Right cardiac atrium (tissue), 5 donors: ENCODE measurements at places on chromosomes 1 and 21. TPM values are rescaled to one million over a fixed set of nuclear protein-coding genes. Genes with fewer than 3 reads are reported as not detected.
A peak's percentile ranks its signal among the peaks of the same experiment; 100 is the strongest.

GRCh38 chr1:19704247-19705113 lies 39.8 kb downstream of the HTR6 start:
- DNase-seq, result peak; percentile 71

GRCh38 chr1:175865041-175865766 lies 121.8 kb upstream of the TNR start:
- DNase-seq, result no peak

DNA sequence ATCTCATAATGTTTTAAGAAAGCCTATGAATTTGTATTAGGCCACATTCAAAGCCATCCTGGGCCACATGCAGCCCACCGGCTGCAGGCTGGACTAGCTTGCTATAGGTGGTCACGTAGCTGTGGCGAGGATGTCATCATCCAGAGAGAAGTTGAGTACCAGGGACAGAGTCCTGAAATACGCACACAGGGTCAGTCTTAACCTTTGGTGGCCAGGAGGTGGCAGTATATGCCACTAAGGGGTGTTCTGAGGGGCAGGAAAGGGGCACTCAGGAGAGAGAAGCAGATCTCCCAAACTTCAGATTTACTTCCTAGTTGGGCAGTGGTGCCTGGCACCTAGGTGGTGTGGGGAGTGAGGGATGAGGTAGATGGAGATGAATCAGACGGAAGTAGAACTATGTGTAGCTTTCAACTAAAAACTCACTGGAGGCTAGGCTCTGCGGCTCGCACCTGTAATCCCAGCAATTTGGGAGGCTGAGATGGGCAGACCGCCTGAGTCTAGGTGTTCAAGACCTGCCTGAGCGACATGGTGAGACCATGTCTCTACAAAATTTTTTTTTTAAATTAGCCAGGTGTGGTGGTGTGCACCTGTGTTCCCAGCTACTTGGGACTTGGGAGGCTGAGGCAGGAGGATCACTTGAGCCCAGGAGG lies 16.3 kb upstream of the CDK18 start:
- peak; percentile 47 for DNase-seq

DNA sequence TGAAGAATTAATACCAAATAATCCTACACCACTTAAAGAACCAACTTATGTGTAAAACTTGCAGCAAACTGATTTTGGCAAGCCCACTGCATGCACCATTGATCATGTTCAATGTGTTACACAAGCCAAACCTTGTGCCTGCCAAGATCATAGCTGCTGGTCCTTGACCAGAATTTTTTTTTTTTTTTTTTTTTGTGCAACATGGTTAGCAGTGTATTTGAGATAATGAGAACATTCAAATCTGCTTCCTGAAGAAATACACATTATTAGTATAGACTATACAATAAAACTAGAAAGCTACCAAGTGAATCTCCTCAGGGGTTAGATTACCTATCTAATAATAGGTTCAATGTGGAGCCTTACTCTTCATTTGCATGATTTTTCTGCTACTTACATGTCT lies 421.0 kb downstream of the MRPL39 start:
- no peak for DNase-seq

DNA sequence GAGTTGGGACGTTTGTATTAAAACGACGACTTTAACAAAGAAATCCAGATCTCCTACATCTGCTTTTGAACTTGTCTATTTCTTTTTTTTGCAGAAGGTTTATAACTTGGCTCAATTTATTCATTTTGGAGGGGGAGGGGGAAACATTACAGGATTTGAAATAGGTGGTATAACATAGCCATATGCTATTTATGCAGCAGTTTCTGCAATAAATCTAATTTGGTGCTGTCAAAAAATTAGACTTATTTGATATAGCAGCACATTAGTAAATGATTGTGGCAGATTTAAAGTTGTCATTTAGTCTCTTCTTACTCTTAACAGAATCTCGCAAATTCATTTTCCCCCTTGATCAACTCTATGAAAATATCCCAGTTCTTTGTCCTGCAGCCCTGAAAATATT lies 138.2 kb downstream of the SDCCAG8 start:
- no peak for DNase-seq

The RAP1GAP gene
- total RNA-seq, result 16.8 TPM

- DNase-seq, result no peak
Measured at GRCh38 chr1:53449021-53449420, 10.2 kb upstream of the DMRTB1 start.

DNA sequence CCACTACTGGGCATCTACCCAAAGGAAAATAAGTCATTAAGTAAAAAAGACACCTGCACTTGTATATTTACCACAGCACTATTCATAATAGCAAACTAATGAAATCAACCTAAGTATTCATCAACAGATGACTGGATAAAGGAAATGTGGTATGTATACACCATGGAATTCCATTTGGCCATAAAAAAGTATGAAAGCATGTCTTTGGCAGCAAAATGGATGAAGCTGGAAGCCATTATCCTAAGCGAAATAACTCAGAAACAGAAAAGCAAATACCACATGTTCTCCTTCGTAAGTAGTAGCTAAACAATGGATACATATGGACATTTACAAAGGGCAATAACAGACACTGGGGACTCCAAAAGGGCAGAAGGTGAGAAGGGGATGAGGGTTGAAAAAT lies 485.7 kb upstream of the BRINP3 start:
- DNase-seq, result no peak

DNA sequence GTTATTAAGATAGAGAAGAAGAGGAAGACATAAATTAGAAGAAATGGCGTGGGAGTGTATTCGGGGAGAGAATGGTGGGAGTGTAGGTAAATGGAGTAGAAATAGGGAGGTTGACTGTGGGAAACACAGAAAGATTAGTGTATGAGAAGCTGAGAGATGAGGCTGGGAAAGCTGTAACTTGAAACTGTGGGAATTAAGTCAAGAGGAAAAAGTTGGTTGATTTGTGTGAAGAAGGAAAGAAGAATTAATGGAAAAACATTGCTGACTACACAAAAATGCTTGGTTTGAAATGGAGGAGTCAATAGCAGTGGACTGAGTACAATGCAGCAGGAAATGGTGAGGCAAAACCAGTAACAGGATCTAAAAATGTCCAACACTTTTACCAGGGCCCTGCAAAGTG lies 448.3 kb downstream of the PTPRC start:
- DNase-seq, result no peak

- no peak for DNase-seq
Measured at GRCh38 chr1:89087241-89087640, 22.2 kb upstream of the GBP1 start.

DNA sequence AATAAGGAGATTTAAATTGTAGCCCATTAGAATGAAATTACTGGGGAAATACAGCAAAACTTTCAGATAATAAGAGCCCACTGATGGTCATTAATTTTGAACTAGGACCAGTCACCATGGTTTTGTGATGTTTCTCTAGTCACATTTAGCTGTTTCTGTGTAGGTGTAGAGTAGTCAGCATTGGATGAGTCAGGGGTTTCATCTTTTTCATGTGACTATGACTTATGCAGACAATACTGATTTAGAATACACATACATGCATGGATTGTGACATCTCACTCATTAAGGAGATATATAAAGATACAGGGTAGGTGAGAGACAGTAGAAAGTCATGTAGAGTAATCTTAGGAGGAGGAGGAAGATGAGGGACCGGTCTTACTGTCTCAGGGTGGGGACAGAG lies 1192.7 kb downstream of the KCNT2 start:
- no peak for DNase-seq

- DNase-seq, result no peak
Measured at GRCh38 chr1:66305927-66306326, 228.0 kb upstream of the SGIP1 start.

DNA sequence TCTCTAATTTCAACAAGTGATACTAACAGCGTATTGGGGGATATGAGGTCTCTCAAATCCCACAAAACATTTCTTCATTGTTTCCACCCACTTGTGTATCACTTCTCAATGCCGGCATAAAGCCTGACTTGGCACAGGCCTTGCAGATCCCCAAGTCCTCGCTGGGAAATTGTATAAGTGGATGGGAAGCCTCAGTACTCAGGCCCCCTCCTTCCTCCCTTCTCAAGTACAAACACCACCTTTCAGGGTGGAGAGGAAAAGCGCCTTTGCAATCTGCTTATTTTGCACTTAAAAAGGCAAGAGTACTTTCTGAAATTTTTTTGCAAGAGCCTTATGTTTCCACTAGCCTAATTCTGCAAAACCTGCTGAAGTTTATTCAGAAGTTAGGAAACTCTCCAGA lies 25.8 kb upstream of the KLHDC8A start:
- no peak for DNase-seq

GRCh38 chr1:58738876-58739275 lies 39.0 kb upstream of the MYSM1 start:
- no peak for DNase-seq

The RAB25 gene
- total RNA-seq, result not detected

DNA sequence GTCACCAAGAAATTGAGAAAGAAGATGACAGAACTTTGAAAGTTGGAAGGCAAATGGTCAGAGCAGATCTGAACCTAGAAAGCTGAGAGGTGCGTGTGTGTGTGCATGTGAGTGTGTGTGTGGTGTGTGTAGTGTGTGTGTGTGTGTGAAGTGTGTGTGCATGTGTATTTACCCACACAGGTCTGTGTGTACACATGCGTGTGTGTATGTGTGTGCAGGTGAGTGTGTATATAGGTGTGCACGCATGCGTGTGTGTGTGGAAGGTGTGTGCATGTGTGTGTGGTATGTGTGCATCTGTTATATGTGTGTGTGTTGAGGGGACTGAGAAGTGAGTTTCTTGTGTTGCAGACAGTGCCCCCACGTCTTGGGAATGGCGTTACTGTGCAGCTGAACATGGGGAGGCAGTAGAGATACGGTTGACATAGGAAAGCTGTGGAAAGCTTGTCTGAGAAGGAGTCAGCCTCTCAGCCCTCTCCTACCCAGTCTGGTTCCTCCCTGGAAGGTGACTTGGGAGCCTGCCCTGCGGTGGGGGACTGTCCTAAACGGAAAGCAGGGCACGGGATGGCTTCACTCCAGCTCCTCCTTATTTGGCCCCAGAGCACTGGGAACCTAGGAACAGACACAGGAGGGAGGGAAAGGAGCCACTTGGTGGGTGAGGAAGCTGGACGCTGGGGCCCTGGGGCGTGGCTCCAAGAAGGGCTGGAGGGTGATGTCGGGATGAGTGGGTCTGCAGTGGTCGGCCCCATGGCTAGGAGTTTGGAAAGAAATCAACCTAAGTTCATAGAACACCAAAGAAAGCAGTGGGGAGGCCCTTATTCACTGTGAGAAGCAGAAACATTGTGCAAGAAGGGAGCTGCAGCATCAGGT lies 97.2 kb downstream of the PCBP3 start:
- DNase-seq, result no peak

The ELAVL4 gene
- 0.41 TPM for total RNA-seq

The DDR2 gene
- total RNA-seq, result 62.8 TPM

DNA sequence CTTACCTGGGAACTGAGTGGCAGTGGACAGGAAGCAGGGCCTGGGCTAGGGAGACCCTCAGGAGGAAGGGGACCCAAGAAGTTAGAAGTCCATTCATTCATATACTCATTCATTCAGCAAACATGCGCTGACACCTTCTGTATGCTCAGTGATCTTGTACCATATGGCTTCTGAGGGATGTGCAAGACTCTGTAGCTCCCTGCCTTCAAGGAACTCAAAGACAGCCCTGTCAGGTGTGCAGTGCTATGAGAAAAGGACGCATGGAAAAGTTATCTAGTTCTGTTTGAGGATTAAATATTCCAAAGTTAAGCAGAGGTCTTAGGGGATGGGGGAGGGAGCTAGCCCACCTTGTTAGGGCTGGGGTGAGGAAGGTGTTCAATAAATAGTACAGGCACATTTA lies 12.5 kb downstream of the DMAP1 start:
- no peak for DNase-seq

GRCh38 chr1:58783090-58783992 lies 506 bp downstream of the JUN start:
- DNase-seq, result peak; percentile 85

- no peak for DNase-seq
Measured at GRCh38 chr1:111191496-111191895, 8.9 kb downstream of the DENND2D start.

The KRTAP7-1 gene
- total RNA-seq, result not detected

The NTNG1 gene
- not detected for total RNA-seq

DNA sequence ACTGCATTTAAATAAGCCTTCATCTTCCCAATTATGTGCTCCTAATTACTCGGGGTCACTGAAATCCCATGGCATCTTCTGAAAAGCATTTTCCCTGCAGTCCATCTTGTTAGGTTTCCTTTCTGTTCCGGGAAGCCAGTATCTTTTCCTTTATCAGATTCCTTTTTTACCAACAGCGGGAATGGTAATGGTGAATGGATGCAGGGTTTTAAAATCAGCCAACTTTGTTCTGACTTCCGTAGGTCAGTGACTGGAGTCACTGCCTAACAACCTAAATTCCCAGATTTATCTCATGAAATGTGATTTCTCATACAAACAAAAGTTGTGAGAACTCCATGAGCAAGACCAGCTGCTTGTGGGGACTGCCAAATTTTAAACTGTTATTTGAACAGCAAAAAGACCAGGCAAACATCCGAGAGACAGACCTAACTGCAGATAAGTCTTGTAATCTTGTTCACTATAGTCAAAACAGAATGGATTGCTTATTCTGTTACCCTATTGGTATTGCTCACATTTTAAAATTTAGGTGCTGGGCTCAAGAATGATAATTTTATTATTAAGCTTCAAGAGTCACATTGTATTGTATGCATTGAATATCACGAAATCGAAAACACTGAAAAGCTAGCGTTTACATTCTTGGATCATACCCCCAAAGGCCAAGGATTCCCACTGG lies 1.2 kb upstream of the RWDD3 start:
- DNase-seq, result no peak

GRCh38 chr1:6392809-6393399 lies 663 bp downstream of the ACOT7 start:
- no peak for DNase-seq

The LPAR3 gene
- 40.0 TPM for total RNA-seq

DNA sequence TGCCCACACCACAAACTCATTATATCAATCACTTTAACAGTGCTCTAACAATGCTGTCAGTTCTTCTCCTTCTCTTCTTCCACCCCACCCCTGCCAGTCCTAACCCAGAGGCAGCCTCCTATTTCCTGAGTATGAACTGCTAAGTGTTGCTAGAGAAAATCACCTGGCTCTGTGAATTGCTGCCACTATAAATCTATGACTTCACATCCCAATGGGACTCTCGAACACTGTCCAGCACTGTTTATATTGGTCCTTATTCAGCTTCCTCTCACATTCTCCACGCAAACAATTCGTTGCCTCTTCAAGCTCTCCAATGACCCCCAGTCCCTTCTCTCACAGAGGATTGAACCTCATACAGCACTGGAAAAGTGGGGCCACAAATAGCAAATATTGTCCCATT lies 27.0 kb upstream of the USH2A start:
- DNase-seq, result no peak

The PLXNA2 gene
- 16.2 TPM for total RNA-seq

GRCh38 chr21:34520764-34521508 lies 8.9 kb upstream of the KCNE1 start:
- no peak for DNase-seq

- DNase-seq, result no peak
Measured at GRCh38 chr1:200351826-200352549, 57.8 kb downstream of the ZNF281 start.

- DNase-seq, result no peak
Measured at GRCh38 chr1:66298464-66298863, 235.5 kb upstream of the SGIP1 start.

The RNU1-1 gene
- 6,377 TPM for total RNA-seq
